ENCODE measurements at places on chromosomes 3 and 15.

GRCh38 chr3:69282181-69282580 lies 103.7 kb downstream of the FRMD4B start:
- no peak for DNase-seq

- no peak for DNase-seq
Measured at GRCh38 chr15:77507911-77508310, 87.2 kb downstream of the HMG20A start.

DNA sequence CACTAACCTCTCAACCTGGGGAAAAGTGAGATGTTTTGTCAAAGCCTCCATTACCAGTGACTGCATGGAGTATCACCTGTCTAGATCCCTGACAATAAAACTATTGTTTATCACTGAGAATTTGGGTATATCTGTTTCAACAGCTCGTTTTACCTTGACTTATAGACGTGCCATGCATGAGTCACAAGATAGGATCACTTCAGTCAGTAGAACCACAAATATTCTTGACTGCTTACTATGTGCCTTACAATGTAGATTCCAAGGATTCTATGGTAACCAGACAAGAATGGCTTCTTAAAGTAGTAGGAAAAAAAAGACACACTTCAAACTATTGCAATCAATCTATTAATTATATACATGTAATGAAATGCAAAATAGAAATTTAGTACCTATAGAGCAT lies 55.7 kb upstream of the GRM7 start:
- DNase-seq = no peak

DNA sequence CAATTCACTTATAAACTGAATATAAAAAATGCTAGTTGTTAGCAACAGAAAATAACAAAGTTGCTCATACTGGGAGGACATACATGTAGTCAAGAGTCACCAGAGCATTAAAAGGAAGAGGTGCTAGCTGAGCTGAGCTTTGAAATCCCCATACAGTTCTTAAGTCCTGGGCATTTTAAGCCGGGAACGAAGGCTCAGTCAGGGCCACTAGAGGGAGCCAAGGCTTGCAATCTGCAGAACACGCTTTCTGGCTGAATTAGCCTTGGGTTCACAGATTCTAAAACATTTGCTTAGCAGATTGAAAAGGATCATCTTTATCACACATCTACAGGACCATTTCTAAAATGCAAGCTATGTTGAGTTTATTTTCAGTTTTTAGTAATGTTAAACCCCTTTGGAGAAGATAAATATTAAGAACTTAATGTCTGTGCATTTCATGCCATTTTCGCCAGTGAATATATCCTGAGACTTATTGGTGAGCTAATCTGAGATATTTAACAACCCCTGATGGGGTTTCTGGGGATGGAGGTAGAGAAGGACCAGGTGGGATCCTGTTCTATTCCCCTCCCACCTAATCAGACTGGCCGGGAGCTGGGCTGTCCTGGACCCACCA lies 26.3 kb upstream of the MNS1 start:
- DNase-seq = peak; percentile 60

GRCh38 chr15:80549654-80550053 lies 145.5 kb upstream of the ABHD17C start:
- DNase-seq = no peak
